Lung microvascular endothelial cell (primary cell): ENCODE measurements at places on chromosomes 5 and 9. TPM values are rescaled to one million over a fixed set of nuclear protein-coding genes. Genes with fewer than 3 reads are reported as not detected.

The PCDHGB1 gene
- total RNA-seq: 0.87 and 1.6 TPM in 2 replicates

The PCDHGB7 gene
- 4.1 and 6.2 TPM in 2 replicates for total RNA-seq

The ENHO gene
- not detected in 2 replicates for total RNA-seq

The BRD8 gene
- total RNA-seq: 18.3 and 24.2 TPM in 2 replicates

The ADGRD2 gene
- total RNA-seq: not detected in 2 replicates

The TSLP gene
- under 0.01 TPM in 1 of 2 replicates, not detected in the other for total RNA-seq

The GPX3 gene
- total RNA-seq: 5.0 and 6.3 TPM in 2 replicates

The SLC25A2 gene
- total RNA-seq: under 0.01 and 0.20 TPM in 2 replicates

The FGF18 gene
- not detected in 2 replicates for total RNA-seq

The CAMK2A gene
- total RNA-seq: not detected in 2 replicates

The STPG3 gene
- not detected in 2 replicates for total RNA-seq

The TNFAIP8 gene
- total RNA-seq: 5.4 and 8.3 TPM in 2 replicates

The DND1 gene
- under 0.01 and 0.22 TPM in 2 replicates for total RNA-seq

The SH3PXD2B gene
- 13.5 and 15.3 TPM in 2 replicates for total RNA-seq

The CERT1 gene
- total RNA-seq: 19.6 and 40.5 TPM in 2 replicates

The FAM151B gene
- 2.0 and 2.2 TPM in 2 replicates for total RNA-seq

The RIMOC1 gene
- total RNA-seq: 8.9 and 10.7 TPM in 2 replicates

The ADRA1B gene
- under 0.01 and 0.22 TPM in 2 replicates for total RNA-seq

The SPATA31A3 gene
- not detected in 2 replicates for total RNA-seq

The DMRT3 gene
- total RNA-seq: not detected in 2 replicates

The HSD17B3 gene
- not detected in 2 replicates for total RNA-seq

The SLC4A9 gene
- under 0.01 TPM in 1 of 2 replicates, not detected in the other for total RNA-seq

The PHYHD1 gene
- 0.20 and 0.22 TPM in 2 replicates for total RNA-seq

The GFI1B gene
- not detected in 2 replicates for total RNA-seq

The CDC14B gene
- 4.8 and 7.5 TPM in 2 replicates for total RNA-seq

The TAF11L5 gene
- total RNA-seq: not detected in 2 replicates

The GMCL2 gene
- total RNA-seq: not detected in 2 replicates

The C9orf153 gene
- total RNA-seq: under 0.01 TPM in 1 of 2 replicates, not detected in the other

The GRXCR2 gene
- total RNA-seq: not detected in 2 replicates

The SHB gene
- total RNA-seq: 13.3 and 22.6 TPM in 2 replicates

The TRPM6 gene
- under 0.01 and 0.22 TPM in 2 replicates for total RNA-seq

The GHR gene
- 3.1 and 5.6 TPM in 2 replicates for total RNA-seq

The IFNB1 gene
- not detected in 2 replicates for total RNA-seq

The ROR2 gene
- under 0.01 TPM in 1 of 2 replicates, not detected in the other for total RNA-seq

The CRHBP gene
- total RNA-seq: not detected in 2 replicates

The CNTLN gene
- total RNA-seq: 5.4 and 6.2 TPM in 2 replicates

The SLC24A2 gene
- total RNA-seq: not detected in 2 replicates

The LRRC26 gene
- not detected in 2 replicates for total RNA-seq

The PTGS1 gene
- total RNA-seq: 1.4 and 1.5 TPM in 2 replicates

The FCHO2 gene
- 25.9 and 32.9 TPM in 2 replicates for total RNA-seq

The TLX3 gene
- total RNA-seq: not detected in 2 replicates

The UNC13B gene
- 16.3 and 20.4 TPM in 2 replicates for total RNA-seq

The EIF4E1B gene
- not detected in 2 replicates for total RNA-seq

The MARCHF6 gene
- 31.8 and 44.0 TPM in 2 replicates for total RNA-seq

The PITX1 gene
- under 0.01 TPM in 1 of 2 replicates, not detected in the other for total RNA-seq

The SUSD3 gene
- total RNA-seq: not detected in 2 replicates

The RPS23 gene
- total RNA-seq: 3,005 and 3,897 TPM in 2 replicates
